ENCODE measurements at places on chromosomes 1 and 21.

DNA sequence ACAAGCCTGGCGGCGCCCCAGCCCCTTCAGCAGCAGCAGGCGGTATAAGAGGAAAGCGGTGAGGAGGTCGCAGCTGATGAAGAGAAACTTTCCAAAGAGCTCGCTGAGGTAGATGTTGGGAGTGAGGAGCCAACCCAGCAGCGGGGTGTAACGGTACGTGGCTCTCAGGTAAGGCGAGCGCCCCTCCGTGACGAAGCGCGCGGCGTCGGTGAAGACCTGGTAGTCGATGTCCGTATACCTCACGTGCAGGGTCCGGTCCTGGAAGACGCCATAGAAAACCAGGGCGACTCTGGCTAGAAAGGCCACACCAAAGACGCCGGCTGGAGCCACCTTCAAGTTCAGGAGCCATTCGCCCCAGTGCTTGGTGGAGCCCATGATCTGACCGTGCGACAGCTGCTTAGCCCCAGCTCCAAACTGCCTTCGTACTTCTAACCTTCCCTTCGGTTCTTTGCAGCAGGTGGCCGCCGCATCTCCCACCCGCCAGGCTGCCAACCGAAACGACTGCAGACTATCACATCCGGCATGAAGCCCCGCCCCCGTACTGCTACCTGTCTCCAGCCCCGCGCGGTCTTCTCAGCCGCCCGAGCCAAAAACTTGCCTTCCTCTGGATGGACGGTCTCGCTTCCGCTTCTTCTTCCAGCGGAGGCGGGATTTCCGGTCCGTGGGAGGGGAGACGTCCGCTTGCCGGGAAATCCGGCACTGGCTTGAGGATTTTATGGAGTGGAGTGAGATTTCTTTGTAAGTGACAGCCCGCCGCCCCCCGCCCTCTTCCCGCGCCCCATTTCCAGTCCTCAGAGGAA lies at the start of gene PIGM:
Gene PIGM (minus strand): TSS at position 626 of the 800 bp plus-strand sequence. CDS start 251 bp downstream, at position 375.
- DNase-seq = peak; percentile 67

- DNase-seq = no peak
These were observed 120.8 kb downstream of the GREM2 start for GRCh38 chr1:240491156-240491555.

GRCh38 chr1:241330619-241331327 lies 26.2 kb downstream of the RGS7 start:
- no peak for DNase-seq

- DNase-seq = no peak
These were observed 37.0 kb upstream of the CAMK1G start for GRCh38 chr1:209546390-209547085.

DNA sequence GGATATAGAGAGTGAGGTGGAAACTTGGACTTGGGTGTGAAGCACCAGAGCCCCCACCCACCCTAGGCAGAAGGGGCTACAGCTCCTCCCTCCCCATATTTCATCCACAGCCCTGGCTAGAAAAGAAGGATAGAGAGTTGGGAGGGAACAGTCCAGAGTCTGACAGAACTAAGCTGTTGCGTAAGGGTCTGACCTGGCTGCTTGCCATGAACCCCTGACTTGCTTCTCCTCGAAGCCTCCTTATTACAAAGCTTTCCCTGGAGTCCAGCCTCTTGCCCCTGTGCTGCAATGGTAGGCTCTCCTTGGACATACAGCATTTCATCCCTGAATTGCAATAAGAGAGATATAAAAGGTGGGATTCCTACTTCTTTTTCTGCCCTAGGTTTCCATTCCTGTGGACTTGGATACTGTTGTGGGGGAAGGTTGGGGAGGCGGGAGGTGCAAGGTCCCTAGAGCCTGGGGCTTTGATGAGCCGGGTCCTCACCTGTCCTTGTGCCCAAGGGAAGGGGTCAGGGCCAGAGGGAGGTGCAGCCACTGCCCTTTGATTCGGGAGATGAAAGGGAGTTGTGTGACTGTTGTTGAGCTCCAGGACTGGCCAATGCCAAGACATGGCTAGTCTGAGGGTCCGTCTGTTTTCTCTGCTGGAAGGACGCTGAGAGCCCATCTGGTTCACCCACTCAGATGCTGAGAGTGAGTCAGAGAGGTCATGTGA lies 2.7 kb downstream of the RHBG start:
- DNase-seq = no peak

DNA sequence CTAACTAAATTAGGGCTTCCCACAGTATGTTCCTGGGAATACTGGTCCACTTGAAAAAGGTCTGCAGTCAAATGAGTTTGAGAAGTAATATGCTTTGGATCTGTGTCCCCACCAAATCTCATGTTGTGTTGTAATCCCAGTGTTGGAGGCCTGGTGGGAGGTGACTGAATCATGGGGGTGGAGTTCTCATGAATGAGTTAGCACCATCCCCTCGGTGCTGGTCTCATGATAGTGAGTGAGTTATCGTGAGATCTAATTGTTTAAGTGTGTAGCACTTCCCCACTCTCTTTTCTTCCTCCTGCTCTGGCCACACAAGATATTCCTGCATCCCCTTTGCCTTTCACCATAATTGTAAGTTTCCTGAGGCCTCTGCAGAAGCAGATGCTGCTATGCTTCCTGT lies 16.9 kb upstream of the DMRTB1 start:
- no peak for DNase-seq

GRCh38 chr1:200217703-200218102 lies 190.2 kb downstream of the NR5A2 start:
- no peak for DNase-seq

Measured in fibroblast of skin of left biceps (primary cell).